HCEC 1CT (cell line): ENCODE measurements at places on chromosomes 12 and 14.

GRCh38 chr14:87000081-87000480 lies 992.9 kb downstream of the GALC start:
- no peak for DNase-seq

GRCh38 chr12:52391618-52392002 lies 6.2 kb upstream of the KRT84 start:
- no peak for DNase-seq

GRCh38 chr12:27498149-27498548 lies 25.9 kb upstream of the PPFIBP1 start:
- no peak for DNase-seq

DNA sequence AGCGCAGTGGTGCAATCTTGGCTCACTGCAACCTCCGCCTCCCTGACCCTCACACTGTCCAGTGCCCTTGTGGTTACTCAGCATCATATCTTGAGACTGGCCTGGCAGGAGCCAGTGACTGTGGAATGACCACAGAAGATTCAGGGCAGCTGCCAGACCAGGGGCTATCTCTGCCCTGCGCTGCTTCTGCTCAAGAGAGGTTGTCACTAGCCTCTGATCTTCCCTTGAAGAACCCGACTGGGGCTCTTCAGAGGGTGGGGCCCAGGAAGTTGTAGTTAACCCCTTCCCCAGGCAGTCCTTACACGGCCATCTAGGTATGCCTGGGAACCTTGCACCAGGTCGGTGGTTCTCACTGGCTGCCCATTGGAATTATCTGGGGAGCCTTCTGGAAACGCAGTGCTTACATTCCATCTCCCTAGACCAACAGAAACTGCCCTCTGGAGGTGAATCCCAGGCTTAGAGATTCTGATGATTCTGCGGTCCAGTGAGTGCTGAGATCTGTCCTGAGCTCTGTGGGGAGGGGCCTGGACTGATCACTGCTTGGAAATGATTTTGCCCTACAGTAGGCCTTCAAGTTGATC lies 41.4 kb downstream of the PLEKHG3 start:
- peak; percentile 3 for DNase-seq

GRCh38 chr12:31491841-31492598 lies 98.9 kb downstream of the DENND5B start:
- DNase-seq: peak; percentile 82

GRCh38 chr12:64187794-64188193 lies 34.3 kb downstream of the KICS2 start:
- DNase-seq: peak; percentile 13

- no peak for DNase-seq
These were observed 59.2 kb upstream of the RTRAF start for GRCh38 chr14:51929910-51930682.

GRCh38 chr12:96106137-96106536 lies 70.8 kb upstream of the LTA4H start:
- DNase-seq: no peak

- no peak for DNase-seq
These were observed 20.9 kb downstream of the RASSF3 start for GRCh38 chr12:64631197-64631596.
